ENCODE measurements at places on chromosomes 2 and 18.

- no peak for DNase-seq
Measured at GRCh38 chr2:158204741-158205165, 103.1 kb downstream of the UPP2 start.

- DNase-seq = no peak
Measured at GRCh38 chr2:29614295-29614830, 307.0 kb downstream of the ALK start.

DNA sequence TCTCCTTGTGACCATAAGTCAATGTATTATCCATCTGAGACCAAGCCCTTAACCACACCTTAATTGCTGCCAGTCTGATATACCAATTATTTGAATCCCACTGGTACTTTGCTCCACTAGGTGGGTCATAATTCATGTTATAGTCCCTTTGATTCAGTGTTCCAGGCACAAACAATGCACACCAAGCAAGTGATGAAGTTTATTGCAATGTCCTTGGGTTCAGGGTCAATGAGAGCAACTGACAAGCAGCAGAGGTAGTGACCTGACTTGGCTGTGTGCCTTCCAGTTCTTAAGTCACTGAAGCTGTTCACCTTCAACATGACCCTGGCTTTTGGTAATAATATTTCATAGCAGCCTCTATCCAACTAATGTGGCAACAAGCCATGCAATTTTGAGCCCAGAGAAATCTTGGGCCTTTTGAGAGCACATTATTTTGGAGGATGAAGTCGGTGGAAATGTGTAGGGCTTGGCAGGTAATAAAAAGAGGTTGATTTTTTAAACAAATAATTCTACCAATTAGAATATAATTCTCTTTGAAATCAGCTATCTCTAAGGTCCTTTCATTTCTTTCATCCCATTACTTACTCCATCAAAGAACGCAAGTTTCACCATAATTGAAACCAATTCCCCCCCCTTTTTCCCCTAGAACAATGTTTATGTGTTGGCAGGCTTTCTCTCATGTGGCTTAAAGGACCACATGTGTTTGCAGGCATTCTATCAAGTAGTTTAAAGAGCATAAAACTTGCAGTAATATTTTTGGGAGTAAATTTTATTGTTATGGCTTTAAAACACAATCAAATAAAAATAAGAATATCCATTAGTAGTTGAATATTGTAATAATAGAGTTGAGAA lies 3.1 kb upstream of the CPO start:
- no peak for DNase-seq

GRCh38 chr2:181239201-181239799 lies 217.9 kb upstream of the ITGA4 start:
- DNase-seq = no peak

- DNase-seq = peak; percentile 60
Measured at GRCh38 chr2:36800381-36800780, 103.9 kb downstream of the VIT start.

DNA sequence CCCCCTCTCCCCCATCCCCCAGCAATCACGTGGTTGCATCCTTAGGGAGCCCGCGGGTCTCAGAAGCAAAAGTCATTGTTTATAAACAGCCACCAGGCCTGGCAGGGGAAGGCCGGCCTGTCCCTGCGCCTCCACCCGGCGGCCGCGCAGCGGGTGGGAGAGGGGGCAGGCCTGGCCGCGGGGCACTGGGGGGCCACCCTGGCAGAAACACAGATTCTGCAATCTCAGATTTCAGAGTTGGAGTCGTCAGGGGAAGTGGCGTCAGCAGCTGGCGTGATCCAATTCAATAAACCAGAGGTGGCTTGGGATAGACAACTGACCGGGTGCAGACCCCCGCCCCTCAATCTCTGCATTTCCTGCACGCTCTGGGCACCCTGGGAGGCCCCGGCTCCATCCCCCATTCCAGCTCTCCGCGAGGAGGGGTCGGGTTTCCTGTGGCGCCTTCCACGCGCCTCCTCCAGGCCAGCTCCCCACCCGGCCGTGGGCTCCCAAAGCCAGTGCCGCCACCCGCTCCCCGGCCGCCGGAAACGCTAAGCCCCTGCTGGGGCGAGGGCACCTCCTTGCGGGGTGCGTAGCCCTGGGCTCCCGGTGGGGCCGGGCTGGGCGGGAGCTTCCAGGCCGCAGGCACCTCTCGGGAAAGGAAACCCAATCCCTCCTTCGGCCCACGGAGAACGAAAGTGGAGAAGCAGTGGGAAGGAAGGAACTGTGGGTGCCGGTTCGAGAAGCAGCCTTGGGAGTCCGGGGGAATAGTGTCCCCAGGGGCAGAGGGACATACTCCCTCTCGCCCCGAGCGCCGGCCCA lies 1.1 kb downstream of the BIN1 start:
- no peak for DNase-seq

GRCh38 chr2:184336688-184337087 lies 261.6 kb upstream of the ZNF804A start:
- DNase-seq = no peak

DNA sequence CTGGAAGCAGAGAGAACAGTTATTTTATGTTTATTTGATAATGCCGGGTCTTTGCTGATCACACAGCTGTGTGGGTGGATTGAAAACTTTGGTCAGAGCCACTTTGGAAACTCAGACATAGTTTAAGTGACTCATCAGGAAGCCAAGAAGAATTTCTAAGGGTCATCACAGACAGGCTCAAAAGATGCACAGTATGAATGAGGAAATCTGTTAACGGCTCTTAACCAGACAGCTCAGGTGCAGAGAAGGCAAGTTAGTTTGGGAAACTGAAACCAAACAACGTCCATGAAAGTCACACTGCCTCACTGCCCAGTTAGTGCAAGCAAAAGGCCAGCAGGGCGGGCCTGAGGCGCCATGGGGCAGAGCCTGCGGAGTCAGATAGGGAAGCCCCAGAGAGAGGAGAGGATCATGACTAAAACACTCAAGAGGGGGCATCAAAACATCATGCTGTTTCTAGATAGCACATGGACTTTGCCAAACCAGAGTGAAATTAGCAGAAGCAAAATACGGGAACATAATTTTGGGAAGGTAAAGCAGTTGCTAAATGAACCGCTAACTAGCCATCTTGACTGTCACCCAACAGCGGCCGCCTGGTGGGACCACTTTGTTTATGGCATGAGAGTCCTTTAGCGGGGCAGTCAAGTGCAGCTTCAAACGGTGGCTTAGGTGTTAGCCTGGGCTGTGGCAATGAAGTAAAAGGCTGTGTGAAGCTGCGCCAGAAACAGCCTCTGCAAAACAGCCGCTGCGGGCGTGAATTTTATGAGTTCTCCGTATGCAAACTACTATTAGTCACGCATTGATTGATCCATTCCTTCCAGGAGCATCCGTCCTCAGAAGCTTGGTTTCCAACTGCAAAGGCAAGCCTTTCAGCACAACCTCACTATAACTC lies 101.2 kb downstream of the KCTD18 start:
- no peak for DNase-seq

GRCh38 chr18:41618147-41618546 lies 336.9 kb upstream of the PIK3C3 start:
- no peak for DNase-seq

- DNase-seq = no peak
Measured at GRCh38 chr2:11676640-11677039, 6.6 kb upstream of the NTSR2 start.

- DNase-seq = no peak
Measured at GRCh38 chr2:37774976-37775907, 103.8 kb upstream of the CDC42EP3 start.

- DNase-seq = no peak
Measured at GRCh38 chr18:30302181-30302580, 740.4 kb downstream of the DSC3 start.

Data from activated T-cell treated with anti-CD3 and anti-CD28 coated beads, Interleukin-2, amount 50 U/mL, for 72 hours (primary cell).